ENCODE measurements at places on chromosomes 7 and 10.

DNA sequence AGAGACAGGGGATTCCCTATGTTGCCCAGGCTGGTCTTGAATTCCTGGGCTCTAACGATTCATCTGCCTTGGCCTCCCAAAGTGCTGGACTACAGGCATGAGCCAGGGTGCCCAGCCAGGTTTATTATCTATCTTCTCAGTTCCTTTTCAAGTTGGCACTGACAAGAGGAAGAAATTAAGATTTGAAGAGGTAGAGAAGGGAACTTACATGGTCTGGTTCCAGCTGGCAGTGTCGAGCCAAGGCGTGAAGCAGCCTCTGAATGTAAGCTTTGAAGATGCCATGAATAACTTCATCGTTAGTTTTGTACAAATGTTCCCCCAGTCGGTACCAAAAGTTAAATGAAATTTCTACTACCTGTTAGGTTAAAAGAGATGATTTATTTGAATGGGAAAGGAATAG, 57.7 kb downstream of the TNPO3 start:
- DNase-seq: no peak

DNA sequence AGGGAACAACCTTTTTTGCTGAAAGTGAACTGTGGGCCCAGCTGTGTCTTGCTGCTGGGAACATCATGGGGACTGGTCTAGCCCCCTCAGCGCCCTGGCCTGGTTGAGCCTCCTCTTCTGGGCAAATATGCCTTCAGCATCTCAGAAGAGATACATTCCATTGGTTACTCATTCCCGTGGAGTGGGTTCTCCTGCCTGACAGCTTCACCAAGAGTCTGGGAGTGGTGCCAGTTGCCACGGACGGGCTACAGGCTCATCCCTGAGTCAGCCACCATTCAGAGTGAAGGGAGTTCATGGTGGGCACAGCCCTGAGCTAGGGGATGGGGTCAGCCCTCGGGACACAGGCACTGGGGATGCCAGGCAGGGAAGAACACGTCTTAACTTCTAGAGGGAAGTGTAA, 81.9 kb downstream of the RAMP3 start:
- DNase-seq: peak; percentile 51

DNA sequence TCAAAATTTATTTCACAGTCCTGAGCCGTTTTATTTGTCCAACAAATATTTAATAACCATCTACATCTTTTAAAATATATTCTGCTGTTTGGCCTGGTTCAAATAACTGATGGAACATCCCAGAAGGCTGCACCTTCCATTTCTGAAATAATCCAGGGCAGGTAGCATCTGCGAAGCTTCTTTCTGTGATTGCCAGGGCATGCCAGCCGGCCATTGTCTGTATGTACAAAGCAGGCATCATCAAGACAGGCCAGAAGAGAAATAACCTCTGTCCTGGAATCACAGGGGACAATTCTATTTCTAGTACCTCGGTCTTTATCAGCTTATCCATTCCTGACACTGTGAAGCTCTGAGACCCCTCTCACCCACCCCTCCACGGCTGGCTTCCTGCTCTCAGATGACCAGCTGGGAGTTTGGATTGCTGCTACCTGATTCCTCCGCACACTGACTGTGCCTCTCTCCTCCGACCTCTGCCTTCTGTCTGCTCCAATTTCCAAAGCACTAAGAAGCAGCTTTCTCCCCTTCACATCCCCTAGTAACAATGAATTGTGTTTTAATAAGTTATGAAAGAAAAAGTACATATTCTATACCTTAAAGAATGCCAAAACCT, 8.0 kb downstream of the DGKI start:
- no peak for DNase-seq

- no peak for DNase-seq
Observed at GRCh38 chr10:98957801-98958200, 277.9 kb downstream of the HPSE2 start.

- DNase-seq: peak; percentile 93
Observed at GRCh38 chr10:91198781-91199180, 21.7 kb upstream of the PCGF5 start.

GRCh38 chr7:641269-641671, 85.2 kb upstream of the DNAAF5 start:
- DNase-seq: no peak

DNA sequence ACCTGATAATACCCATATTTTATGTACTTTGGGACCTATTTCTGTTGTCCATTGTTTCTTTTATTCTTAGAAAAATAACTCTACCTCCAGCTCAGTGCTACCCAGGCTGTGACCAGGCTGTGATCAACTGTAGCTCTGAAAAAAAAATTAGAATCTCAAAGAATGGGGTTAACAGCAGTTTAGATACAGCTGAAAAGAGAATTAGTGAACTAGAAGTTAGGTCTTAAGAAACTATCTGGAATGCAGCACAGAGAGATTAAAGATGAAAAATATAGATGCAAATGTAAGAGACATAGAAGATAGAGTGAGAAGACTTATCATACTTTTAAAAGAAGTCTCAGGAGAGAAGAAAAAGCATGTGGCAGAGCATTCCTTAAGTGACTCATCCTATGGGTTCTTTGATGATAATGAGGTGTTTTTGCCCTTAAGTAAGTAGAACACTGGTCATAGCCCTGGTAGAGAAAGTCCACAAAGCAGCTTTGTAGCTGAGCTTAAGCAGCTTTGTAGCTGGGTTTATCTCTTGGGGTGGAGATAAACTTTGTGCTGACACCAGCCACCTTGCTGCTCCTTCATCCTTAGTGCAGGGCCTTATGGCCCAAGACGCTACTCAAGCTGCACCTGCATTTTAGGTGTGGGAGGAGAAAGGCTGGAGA, 27.3 kb upstream of the SFRP5 start:
- no peak for DNase-seq

- peak; percentile 20 for DNase-seq
Observed at GRCh38 chr10:99345350-99345749, 16.2 kb downstream of the CNNM1 start.

DNA sequence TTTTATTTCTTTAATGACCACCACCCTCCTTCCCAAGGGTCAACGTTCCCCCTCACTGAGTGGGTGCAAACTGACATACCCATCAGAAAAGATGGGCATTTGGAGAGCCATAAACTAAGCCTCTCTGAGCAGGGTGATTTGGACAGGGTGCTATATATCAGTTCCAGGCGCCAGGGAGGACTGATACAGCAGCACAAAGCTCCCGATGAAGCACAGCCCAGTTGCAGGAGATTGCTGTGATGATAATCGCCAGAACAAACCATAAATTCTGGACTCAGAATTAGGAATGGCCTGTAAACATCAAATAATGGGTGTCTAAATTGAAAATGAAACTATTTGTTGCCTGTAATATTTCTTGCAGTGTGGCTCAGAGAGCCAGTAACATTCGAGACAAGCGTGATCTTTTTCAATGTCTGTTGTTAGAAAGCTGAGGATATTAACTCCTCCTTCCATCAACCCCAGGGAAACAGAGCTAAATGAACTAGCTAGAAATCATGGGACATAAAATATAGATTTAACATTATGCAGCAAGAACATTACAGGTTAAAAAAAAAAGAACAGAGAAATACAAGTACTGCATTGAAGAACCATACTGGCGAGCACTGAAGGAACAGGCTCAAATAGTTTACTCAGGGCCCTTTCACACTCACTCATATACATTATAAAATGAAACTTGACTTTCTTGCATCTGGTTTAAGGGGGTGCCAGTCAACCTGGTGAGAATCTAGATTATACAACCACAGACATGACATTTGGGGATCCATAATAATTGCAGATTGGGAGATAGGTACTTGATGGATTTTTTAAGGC, 137.5 kb upstream of the LRRTM3 start:
- no peak for DNase-seq

GRCh38 chr7:7181519-7182155, 707 bp upstream of the C1GALT1 start:
- peak; percentile 54 for DNase-seq

GRCh38 chr7:33971106-33971505, 65.8 kb downstream of the BMPER start:
- no peak for DNase-seq

DNA sequence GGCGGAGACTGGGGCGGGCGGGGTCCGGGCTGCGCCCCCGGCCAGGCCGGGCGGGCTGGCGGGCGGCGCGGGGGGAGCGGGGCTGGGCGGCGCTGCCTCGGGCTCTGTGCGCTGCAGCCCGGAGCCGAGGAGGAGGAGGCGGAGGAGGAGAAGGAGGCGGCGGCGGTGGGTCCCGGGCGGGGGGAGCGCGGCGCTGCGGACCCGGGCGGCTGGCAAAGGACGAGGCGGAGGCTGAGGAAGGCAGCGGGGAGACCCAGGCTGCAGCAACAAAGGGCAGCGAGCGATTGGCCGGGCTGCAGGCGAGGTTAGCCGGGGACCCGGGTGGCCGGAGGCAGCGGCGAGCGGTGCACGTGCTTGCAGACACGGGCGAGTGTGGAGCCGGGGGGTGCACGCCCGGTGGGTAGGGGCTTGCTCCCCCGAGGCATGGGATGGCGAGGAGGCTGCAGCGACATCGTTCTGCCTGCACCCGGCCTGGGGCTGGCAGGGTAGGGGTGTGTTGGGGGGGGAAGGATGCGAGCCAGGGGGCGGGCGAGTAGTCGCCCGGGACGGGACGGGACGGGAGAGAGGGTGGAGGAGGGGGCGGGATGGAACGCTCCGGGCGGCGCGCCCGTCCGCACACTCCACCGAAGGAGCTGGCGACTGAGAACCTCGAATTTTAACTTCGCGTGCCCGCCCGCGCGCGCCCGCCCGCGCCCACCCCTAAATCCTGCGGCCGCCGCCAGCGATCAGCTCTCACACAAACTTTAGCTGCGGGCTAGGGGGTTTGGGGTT, 844 bp upstream of the KAT6B start:
- no peak for DNase-seq

All from fibroblast of the aortic adventitia (primary cell).